ENCODE measurements at places on chromosomes 1 and 21.

DNA sequence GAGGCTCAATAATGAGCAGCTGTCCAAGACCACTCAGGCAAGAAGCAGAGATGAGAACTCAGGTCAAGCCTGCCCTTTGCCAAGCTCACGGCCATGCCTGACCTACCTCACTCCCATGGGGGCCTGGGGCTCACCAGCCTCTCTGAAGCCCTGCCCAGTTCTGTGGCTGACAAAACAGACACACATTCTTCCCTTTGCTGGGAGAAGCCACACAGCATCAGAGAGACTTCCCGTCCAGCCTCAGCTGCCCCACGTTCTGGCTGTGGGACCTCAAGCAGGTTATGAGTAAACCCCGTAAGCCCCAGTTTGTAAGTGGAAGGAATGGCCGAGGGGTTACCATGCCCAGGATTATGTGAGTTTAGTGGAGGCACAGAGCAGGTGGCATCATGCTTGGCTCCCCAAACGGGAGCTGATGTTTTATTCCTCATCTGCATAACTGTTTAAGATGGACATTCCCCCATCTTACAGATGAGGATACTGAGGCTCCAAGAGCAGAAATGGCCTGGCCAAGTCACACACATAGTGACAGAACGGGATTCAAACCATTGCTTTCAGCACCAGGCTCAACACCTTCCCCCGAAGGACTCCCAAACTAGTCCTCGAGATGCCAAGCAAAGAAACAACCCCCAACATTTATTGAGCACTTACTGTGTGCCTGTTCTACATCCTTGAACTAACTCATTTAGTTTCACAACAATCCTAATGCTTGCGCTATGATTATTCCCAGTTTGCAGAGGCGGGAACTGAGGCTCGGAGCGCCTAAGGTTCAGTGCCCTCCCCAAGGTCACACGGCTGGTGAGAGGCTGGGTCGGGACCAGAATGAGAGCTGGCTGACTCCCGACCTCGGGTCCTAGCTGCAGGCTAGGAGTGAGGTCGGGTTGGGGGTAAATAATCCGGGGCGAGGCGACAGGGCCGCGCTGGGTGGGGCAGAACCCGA lies 49.1 kb upstream of the LAPTM5 start:
- no peak for DNase-seq

- no peak for DNase-seq
These were observed 47.4 kb downstream of the KCNAB2 start for GRCh38 chr1:6093071-6093470.

- DNase-seq, result no peak
These were observed 121.8 kb upstream of the TNR start for GRCh38 chr1:175865041-175865766.

DNA sequence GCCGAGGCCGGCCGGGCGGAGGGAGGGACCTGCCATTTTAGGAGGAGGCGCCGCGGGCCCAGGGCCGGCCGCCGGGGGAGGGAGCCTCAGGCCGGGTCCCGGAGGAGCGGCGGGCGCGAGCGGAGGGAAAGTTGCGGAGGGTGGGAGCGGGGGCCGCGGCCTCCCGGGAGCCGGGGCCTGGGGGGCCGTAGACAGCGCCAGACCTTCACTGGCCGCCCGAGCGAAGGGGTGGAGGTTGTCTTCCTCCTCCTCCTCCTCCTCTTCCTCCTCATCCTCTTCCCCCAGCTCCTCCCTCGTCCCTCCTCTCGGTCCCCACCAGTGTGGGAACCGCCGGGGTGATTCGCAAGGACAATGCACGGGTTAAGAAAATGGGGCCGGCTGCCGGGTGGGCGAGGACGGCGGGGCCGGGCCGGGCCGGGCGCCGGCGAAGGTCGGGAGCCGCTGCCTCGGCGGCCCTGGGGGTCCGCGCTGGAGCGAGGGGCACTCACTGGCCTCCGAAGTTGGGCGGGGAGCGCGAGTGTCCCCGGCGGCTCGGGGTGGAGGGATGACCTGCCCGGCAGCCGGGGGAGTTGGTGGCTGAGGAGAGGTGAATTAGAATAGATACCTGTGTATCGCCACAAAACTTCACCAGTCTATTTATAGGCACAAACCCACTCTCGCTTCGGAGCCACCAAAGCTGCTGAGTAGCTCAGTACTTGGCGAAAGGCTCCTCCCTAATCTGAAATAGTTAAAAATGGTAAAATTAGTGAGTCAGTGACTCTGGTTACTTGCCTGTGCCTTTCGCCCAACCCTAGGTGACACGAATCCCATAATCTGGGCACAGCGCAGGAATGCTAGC lies 1.3 kb downstream of the DYRK1A start:
- DNase-seq, result peak; percentile 59

DNA sequence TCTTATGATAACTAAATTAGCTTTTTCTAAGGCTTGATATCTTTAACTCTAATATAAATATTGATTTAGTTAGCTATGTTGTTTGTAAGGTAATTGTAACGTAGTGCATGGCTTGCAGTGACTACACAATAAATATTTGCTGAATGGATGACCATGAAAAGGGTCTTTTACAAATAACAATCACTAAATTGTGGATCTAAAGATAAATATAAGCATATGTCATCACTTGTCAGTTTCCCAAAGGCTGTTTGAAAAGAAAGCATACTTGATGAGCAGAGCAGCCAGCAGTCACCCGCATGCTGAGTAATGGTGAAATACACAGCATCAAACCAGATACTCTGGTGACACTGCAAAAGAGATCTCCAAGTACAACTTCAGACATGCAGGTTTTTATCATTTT lies 92.5 kb upstream of the FMN2 start:
- peak; percentile 7 for DNase-seq

DNA sequence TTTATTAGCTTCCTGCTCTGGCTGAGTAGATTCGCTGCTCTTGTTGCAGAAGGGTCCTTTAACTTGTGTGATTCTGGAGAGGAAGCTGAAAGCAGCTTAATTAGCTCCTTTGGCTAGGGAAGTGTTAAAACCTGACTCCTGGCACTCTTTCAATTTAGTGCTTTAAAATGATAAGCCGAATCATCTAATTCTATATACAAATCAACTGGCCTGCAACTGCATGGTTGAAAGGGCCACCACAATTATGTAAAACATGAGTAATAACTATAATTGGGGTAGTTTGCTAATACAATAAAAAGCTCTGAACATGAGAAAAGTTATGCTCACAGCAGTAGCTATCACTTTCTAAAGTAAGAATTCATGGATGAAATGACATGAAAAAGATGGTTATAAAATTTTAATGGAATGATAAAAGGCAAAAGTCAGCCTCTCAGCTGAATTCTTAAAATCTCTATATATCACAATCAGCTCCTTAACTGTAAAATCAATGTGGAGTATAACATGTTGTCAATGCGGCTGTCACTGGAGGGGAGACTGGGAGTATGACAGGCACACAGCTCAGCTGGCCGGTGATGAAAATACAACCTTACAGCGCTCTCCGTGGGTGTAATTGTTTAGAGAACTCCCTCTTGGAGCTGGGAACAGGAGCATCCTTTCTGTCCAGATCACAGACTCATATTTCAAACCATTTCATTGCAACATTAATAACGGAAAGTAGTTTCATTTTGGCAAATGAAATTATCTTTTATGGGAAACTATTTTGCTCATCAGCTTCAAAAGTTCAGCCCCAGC lies 324.4 kb downstream of the KCTD3 start:
- no peak for DNase-seq

- no peak for DNase-seq
These were observed 93.5 kb upstream of the NFIA start for GRCh38 chr1:60988891-60989290.

- peak; percentile 13 for DNase-seq
These were observed 52.1 kb downstream of the ZSCAN20 start for GRCh38 chr1:33524586-33524985.

- no peak for DNase-seq
These were observed 15.9 kb upstream of the FASLG start for GRCh38 chr1:172642970-172643369.

DNA sequence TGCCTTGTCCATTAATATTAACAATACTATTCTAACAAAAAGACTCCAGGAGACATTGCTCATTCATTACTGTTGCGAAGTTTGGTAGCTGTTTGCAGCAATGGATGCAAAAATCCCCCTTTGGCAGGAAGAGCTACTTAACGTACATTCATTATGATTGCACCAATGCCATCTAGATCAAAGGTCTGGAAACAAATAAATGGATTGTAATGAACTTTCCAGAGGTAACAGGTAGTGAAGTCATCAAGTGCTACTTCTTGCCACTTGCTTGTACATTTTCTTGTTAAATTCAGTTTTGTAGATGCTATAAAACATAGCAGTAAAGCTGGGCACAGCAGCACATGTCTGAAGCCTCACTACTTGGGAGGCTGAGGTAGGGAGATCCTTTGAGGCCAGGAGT lies 93.9 kb downstream of the DDAH1 start:
- DNase-seq, result no peak

DNA sequence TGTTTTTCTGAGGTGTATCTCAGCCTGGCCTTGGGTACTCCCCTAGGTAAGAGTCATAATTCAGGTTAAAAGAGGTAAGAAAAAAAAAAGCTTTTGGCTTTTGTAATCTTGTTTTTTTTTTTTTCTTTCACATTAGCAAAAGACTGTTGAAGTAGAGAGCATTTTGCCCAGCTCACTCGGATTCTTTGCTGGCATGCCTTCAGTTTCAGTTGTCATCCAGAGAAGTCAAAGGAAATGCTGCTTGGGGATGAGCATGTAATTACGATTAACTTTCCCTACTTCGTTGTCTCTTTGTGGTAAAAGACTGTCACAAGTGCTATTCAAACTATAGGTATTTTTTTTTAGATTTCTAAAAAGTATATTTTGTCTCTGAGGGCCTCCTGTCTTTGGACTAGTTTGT lies 6.3 kb downstream of the BACH1 start:
- DNase-seq, result no peak

DNA sequence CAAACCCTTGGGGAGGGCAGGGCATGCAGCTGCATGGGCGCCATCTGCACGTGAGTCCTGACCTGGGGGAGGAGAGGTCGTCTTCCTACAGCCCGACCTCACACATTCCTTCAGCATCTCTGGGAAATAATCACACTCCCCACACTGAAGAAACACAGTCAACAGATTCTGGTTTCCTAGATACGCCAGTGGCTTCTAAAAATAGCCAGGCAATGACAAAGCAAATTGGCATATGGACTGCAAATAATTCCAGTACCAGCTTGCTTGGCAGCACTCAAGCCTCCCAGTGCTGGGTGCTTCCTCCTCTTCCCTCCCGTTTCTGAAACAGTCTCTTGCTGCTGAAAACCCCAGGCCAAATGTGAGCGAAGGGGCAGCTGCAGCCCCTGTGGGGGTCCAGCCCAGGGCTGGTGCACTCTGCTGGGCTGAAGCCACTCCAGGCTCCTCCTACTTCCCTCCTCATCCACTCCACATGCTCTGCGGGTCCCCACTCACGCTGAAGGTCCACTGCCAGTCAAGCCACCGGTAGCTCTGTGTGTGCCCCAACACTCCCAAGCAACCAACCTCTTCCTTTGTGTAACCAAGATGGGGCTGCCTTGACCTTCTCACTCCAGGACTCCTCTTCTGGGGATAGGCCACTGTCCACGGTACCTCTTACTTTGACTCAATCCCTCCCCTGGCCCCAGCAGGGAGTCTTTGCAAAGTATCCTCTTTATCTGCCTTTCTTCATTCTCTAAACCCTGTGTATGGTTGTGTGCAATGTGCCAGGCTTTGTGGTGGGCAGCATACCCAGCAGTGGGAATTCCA lies 69.0 kb downstream of the KCND3 start:
- no peak for DNase-seq

- no peak for DNase-seq
These were observed 20.7 kb downstream of the ITGB2 start for GRCh38 chr21:44899768-44900558.

DNA sequence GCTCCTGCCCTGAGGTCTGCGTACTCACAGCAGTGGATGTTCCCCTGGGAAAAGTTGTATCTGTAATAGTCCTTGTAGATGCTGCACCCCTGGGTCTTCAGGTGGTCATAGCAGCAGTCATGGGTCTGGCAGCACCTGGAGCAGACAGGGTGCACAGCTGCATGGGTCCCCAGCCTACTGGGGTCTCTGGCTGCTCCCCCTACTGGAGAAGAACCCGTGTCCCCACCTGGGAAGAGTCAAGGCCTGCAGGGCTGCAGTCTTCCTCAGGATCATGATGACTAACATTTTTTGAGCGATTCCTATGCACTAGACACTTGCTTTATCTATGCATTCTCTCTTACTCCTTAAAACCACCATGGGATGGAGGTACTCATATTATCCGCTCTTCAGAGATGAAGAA lies 3.9 kb downstream of the PLA2G2D start:
- no peak for DNase-seq

GRCh38 chr1:153390938-153391710 lies at the start of gene S100A8:
TSS of gene S100A8 (minus strand) at chr1:153391073. CDS start at chr1:153390535, 538 bp downstream.
- DNase-seq, result peak; percentile 48

DNA sequence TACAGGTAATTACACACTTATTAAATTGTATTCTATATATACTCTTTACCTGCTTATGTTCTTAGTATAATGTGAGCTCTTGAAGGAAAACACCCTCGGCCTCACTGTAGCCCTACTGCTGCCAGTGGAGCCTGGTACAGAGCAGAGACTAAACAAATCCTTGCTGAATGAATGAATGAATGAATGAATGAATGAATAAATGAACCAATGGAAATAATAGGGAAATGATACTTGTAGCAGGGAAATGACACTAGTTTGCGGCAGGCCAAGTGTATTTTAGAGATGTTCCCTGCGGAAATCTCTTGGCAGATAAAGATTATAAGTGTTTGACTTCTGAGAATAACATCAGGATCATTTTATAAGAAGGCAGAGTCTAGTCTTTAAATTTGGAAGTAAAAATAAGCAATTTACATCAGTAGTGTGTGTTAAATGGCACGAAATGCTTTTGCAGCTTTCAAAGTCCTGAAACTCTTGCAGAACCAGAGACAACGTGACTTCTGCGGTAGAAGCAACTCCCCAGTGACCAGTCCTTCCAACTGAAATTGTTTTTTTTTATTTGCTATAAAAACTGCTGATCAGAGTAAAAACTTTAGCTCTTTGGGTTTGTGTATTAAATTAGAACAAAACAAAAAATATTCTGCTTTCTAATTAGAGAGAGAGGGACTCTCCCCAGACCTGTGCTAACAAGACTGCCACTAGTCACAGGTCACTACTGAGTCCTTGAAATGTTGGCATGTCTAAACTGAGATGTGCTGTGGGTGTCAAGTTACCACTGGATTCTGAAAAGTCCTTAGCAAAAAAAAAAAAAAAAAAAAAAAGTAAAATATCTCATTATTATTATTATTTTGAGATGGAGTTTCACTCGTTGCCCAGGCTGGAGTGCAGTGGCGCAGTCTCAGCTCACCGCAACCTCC lies 199.3 kb upstream of the MAP1LC3C start:
- no peak for DNase-seq

GRCh38 chr1:224763126-224763775 lies 147.1 kb downstream of the CNIH3 start:
- DNase-seq, result no peak

GRCh38 chr1:185917646-185918045 lies 183.5 kb downstream of the HMCN1 start:
- no peak for DNase-seq

DNA sequence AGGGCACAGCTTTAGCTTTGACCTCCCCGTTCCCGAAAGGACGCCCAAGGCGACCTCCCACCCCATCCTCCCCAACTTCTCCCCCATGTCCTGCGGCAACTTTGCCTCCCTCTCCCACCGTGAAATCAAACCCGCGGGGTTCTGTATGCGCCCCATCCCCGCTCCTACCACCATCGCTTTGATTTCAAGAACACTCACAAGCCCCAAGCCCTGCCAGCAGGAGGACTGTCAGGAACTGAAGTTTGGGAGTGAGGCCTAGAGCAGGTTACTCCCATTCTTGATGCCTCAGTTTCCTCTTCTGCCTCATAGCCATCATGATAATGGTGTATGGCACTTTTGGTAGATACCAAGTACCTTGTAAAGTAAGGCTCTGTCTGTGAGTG lies 2.3 kb downstream of the PTPRU start:
- DNase-seq, result no peak

- peak; percentile 32 for DNase-seq
These were observed 11.0 kb downstream of the SLC2A5 start for GRCh38 chr1:9058465-9058864.
